ENCODE measurements at places on chromosomes 13 and 19.

GRCh38 chr19:47839913-47840312, 18.2 kb downstream of the CRX start:
- DNase-seq = no peak

DNA sequence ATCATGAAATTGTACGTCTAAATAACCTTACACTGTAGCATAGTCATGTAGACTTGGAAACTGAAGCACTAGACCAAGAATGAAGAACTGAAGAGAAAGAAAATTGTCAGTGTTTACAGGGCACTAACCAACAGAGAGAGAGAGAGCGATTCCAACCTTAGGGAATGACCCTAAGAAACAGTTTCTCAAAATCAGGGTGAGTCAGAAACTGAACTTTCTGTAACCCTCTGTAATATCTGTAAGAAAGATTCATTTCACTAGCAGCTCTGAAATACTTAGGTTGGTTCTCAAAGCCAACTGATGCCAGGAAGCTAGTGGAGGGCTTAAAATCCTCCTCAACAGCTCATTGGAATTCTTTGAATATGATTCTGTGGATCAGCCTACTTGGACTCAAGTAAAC, 936.9 kb downstream of the EFNB2 start:
- no peak for DNase-seq

DNA sequence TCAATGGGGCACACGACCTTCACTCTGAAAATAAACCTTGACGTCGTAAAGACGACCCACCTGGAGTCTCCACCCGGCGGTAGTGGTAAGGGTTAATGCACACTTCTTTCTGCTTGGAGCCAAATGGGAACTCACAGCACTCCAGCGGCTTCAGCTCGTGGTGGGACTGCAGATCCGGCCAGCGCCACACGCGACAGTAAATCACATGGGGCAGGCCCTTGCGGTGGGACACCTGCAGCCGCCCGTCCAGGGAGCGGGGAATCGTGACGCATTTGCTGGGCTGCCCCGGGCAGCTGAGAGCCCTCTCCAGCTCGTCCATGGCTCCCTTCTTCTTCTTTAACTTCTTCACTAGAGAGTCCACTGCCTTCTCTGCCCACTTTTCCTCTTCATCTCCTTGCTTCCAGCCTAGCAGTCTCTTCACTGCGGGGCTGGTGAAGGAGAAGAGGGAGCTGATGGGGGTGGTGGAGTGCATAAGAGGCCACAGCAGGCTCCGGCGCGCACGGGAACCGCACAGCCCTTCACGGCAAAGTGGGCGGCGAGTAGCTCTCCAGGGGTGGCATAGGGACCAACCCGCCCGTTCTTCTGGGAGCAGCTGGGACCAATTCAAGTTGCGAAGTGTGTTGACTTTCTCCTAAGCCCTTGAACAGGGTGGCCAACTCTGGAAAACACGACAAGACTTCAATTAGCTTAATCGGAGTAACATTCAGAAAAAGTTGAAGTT, 40.7 kb downstream of the SMAD9 start:
- no peak for DNase-seq

GRCh38 chr13:100842136-100842535, 167.5 kb upstream of the TMTC4 start:
- DNase-seq = no peak

DNA sequence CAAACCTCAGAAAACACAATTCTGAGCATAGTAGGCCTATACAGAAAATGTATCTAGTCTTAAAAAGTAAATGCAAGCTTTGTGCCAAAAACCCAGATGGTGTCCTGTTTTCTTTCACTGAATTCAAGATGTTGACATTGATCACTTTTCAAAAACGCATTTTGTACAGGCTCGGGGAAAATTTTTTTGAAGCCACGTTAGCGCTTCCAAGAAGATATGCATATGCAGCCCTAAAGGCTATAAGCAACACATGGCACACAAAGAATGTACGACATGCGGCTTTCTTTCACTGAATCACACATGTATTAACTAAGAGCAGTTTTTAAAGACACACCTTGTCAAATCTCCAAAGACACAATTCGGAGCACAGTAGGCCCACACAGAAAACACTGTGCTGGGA, 115.4 kb downstream of the MRPL57 start:
- no peak for DNase-seq

DNA sequence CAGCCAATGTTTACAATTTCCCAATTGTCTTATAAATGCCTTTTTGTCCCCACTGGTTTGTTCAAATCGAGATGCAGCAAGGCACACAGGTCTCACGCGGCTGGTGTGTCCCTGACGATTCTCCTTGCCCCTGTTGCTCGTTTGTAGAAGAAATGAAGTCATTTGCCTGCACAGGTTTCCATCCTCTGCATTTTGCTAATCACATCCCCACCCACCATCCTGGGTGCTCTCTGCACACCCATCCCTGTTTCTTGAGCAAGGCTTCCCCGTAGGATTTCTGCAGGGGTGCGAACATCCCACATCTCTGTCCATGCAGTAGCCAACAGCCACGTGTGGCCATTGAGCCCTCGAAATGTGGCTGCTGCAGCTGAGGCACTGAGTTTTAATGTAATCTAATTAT, 59.8 kb upstream of the SOX1 start:
- DNase-seq = no peak

GRCh38 chr19:36009220-36009619, 607 bp upstream of the SYNE4 start:
- DNase-seq = no peak

DNA sequence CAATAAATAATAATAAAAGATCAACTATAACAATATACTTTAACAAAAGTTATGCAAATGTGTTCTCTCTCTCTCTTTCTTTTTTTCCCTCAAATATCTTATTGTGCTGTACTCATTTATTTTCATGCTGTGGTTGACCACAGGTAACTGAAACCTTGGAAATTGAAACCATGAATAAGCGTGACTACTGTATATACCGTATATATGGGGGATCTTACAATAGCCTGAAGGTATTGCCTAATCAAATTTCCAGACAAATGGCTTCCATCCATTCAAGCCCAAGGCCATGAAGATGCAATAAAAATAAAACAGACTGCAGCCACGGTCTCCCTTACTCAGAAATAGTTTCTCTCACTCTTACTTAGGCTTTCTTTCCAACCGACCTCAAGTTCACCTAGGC, 98.3 kb downstream of the SLITRK6 start:
- DNase-seq = no peak

DNA sequence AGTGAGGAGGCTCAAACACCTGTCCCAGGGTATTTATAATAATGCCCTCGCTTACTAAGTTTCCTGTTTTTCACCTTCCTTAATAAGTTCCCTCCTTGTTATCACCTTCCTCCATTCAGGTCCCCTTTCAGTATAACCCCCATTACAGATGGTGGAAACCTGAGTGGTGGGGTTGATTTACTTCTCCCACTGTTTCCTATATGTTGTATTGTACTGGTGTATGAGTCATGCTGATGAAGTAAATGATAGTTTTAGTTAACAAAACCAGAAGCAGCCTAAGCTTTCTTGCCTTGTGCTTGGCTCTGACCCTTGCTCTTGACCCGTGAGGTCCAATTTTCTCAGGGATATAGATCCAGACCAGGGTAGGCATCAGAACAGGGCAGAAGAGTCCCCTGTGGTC, 22.3 kb upstream of the TNFSF11 start:
- no peak for DNase-seq

Data from HFF-Myc (cell line).